ENCODE measurements at places on chromosomes 4 and X.

DNA sequence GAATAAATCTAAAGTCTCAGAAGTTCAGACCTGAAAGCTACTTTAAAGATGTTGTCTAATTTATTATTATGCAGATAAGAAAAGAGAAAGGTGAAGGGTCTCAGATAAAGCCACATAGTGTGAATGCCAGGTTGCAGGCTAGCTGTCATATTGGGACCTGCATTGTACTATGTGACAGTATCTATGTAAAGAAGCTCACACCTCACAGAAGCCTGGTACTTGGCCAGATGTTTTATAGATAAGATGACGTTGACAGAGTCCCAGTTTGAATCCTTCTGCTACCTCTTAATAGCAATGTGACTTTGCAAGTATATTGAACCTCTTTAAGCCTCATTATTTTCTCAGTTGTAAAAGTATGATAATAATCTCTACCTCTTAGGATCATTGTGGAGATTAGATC, 227.0 kb downstream of the SPRY1 start:
- no peak for DNase-seq

DNA sequence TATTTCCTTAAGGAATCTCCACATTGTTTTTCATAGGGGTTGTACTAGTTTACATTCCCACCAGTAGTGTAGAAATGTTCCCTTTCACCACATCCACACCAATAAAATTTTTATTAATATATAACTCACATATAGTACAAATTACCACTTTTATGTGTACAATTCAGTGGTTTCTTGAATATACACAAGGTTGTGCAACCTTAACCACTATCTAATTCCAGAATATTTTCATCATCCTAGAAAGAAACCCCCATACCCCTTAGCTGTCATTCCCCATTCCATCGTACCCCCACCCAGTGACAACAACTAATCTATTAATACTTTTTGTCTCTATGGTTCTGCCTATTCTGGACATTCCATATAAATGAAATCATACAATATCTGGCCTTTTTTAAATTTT, 108.3 kb upstream of the USP9X start:
- no peak for DNase-seq

- DNase-seq = no peak
Measured at GRCh38 chr4:101967697-101968346, 177.3 kb downstream of the BANK1 start.

GRCh38 chr4:40283413-40283812, 51.7 kb upstream of the CHRNA9 start:
- no peak for DNase-seq

DNA sequence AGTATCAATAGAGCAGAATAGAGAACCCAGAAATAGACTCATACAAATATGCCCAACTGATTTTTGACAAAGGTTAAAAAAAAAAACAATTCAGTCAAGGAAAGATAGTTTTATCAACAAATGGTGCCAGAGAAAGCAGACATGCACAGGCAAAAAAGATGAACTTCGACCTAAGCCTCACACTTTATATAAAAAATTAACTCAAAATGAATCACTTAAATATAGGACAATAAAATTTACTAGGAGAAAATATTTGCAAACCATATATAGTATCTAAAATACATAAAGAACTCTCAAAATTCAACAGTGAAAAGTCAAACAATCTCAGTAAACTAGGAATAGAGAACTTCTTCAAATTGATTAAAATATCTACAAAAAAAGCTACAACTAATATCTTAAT, 29.7 kb downstream of the HUWE1 start:
- no peak for DNase-seq

DNA sequence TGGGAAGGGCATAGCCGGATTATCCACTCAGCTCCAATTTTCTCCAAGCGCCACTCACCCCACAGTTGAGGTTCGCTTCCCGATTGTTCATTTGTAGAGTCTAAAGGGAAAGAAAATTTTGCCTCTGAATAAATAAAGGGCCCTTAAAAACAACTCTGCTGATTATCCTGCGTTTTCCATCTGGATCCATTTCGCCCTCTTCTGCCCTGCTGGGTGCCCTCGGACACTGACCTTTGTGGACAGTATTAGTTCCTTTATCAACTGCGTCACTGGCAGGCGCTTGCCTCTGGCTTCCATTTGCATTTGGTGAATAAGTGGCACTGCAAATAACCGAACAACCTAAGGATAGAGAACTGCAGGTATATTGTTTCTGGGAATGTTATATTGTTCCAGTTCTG, 10.1 kb downstream of the GSX2 start:
- no peak for DNase-seq

GRCh38 chr4:2482192-2482591, 13.3 kb downstream of the RNF4 start:
- DNase-seq = no peak

DNA sequence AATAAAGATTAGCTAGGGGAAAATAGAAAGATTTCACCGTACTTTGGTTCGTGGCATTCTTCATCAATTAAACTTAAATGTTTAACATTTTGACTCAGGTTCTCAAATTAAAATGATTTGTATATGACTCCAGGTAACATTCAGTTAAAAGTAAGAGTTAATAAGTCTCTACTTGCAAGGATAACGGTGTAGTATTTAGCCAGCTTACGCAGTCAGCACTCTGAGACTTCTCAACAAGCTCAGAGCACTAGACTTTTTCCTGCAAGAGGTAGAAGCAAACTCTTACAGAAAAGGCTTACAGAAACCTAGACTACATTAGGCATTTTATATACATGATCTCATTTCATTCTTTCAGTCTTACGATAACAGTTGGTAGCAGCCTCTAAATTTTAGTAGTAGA, 96.4 kb upstream of the PPARGC1A start:
- no peak for DNase-seq

GRCh38 chr4:97013711-97014110, 1129.6 kb downstream of the STPG2 start:
- peak; percentile 63 for DNase-seq

GRCh38 chr4:6703786-6704185, 5.9 kb downstream of the MRFAP1L1 start:
- DNase-seq = peak; percentile 50

DNA sequence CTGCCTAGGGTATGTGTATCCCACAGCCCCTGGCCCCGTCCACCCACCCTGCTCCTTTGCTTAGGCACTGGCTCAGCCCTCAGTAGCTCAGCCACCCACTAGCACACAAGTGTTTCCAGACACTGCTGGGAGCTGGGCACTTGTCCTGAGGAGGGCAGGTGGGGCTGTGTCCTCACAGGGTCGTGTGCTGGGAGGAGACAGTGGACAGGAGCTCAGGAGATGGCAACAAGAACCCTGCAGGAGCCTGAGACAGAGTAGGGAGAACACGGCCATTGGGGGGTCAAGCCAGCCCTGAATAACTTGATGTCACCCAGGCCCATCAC, 5.5 kb upstream of the CPLX1 start:
- no peak for DNase-seq

DNA sequence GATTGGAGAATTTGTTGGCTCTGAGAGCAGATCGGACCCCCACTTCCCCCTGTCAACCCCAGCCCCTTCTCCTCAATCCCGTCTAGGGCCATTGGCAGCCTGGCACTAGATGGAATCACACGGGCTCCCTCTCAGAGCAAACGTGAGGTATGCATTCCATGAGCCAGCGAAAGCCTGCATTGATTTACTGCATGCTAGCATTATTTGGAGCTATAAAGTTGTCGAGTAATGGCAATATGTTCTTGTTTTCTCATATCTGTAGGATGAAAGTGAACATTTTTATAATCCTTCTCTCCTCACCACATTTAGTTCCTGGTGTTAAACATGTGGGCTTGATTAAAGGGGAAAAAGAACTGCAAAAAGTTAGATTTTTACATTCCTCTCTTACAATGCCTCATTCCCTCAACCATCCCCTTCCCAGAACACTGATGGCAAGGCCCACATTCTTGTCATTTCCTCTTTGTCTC, 159.2 kb downstream of the SPRY1 start:
- no peak for DNase-seq

DNA sequence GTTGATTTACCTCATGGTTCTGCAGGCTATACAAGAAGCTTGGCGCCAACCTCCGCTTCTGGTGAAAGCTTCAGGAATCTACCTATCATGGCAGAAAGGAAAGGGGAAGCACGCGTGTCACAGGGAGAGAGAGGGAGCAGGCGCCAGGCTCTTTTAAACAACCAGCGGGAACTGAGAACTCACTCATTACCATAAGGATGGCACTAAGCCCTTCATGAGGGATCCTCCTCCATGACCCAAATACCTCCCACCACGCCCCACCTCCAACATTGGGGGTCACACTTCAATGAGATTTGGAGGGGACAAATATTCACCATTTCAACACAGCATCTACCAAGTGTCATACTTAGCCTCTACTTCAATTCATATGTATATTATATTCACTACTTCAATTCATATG, 18.8 kb upstream of the TBC1D8B start:
- no peak for DNase-seq

- DNase-seq = no peak
Measured at GRCh38 chr4:53156896-53157295, 209.0 kb downstream of the SCFD2 start.

DNA sequence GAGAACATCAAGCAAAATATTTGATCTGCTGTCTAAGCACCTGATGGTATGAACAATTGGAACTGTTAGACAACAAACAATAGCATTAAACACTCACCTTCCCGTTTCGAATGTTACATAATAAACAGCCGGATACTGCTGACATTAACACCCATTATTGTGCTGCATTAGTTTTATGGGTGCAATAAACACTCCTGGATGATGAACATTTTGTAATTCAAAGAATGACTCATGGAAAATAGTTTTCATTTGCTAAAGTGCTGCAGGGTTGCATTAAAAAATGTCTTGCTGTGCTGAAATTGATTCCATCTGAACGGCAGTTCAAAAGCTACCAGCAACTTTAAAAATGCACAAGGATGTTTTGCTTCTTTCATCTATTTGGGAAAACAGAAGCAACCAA, 100.8 kb upstream of the SORBS2 start:
- peak; percentile 58 for DNase-seq

- DNase-seq = no peak
Measured at GRCh38 chr4:80454040-80454439, 118.5 kb downstream of the CFAP299 start.

DNA sequence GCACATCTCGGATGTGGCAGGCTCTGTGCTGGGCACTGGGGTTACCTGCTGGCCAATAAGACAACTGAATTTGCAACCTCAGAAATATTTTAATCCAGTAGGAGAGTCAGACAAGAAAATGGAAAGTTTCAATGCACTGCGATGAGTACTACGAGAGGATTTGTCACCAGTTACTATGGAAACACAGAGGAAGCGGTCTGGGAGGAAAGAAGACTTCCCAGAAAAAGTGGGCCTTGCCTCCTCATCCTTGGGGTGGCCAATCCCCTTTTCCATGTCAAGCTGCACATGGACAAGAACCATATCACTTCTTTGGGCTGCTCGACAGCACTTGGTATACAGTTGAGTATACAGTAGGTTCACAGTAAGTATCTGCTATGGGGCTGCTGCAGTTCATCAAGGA, 67.6 kb downstream of the FAM184B start:
- no peak for DNase-seq

- DNase-seq = no peak
Measured at GRCh38 chr4:53005149-53005546, 143.0 kb downstream of the RASL11B start.

DNA sequence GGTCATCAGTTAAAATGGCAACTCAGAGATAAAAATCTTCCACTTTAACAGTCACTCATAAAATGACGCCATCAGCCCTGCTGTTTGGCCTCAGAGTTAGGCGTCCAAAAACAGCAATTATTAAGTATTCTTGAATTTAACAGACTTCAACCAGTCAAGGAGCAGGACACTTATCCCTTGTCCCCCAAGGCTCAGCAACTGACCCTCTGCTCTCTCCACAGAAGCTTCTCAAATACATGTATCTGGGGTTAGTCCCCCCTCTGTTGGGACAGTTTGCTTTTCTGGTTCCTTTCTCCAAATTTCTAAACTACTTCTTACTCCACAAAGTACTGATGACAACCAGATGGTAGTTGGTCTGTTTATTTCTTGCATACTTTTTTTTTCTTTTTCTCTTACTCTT, 54.4 kb downstream of the SOD3 start:
- no peak for DNase-seq

GRCh38 chr4:153483432-153484418, 17.6 kb downstream of the TMEM131L start:
- DNase-seq = no peak

DNA sequence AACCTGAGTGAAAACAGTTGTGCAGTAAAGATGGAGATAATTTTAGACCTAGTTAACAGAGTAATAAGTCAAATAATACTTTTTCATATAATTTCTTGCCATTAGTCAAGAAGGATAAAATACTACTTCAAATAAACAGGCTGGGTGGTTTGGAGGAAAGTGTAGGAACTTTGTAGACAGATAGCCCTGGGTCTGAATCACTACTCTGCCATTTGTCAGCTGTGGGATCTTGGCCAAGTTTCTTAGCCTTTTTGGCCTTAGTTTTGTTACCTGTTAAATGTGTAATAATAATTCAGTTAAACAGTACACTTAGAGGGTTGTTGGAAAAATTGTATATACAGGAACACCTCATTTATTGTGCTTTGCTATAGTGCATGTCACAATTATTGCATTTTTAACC, 163.7 kb downstream of the NPNT start:
- no peak for DNase-seq

- DNase-seq = no peak
Measured at GRCh38 chr4:136800248-136800647, 732.0 kb downstream of the PCDH18 start.

DNA sequence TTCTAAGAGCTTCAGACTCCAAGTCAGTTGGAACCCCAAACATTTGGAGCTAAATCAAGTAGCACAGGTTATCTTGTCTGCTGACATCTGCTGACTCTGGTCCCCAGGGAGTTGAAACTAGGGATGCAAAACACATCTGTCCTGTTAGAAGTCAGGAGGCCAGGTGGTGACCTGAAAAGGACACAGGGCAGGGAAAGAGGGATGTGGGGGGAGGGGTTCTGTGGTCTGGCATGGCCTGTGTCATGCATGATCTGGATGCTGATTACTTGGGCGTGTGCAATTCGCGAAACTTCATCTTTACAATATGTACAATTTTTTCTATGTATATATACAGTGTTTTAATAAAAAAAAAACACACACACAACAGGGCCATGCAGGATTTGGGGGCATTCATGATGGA, 55.3 kb downstream of the FHDC1 start:
- no peak for DNase-seq

DNA sequence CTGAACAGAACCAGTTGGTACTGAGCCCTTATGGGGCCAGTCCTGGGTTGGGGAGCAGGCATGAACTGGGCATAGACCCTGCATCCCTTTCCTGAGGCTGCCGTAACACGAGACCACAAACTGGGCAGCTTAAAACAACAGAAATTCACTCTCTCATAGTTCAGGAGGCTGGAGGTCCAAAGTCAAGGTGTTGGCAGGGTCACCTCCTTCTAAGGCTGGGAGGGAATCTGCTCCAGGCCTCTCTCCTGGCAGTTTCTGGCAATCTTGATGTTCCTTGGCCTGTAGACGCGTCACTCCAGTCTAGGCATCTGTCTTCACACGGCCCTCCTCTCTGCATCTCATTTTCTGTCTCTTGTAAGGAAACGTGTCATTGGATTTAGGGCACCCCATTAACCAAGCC, 19.8 kb upstream of the SORCS2 start:
- no peak for DNase-seq

DNA sequence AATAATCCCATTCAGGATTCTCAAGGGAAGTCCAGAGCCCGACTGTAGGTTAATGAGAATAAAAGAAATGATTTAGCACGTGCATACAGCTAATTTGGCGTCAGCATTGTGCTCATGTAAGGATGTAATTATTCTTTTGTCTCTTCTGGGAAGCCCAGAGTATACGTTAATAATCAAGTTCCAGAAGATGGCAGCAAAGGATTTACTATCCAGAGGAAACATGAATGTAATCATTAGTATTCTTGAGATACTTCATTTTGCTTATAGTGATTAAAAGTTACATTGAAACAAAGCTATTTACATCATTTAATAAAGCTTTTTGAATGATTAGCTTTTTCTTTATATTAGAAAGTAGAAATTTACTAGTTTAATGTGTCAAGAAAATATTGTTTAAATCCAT, 27.1 kb upstream of the MAP9 start:
- peak; percentile 44 for DNase-seq
